Activated CD4-positive, CD25-positive, alpha-beta regulatory T cell treated with anti-CD3 and anti-CD28 coated beads, Interleukin-2, amount 50 U/mL, for 16 hours (primary cell): ENCODE measurements at places on chromosomes 4 and X.

DNA sequence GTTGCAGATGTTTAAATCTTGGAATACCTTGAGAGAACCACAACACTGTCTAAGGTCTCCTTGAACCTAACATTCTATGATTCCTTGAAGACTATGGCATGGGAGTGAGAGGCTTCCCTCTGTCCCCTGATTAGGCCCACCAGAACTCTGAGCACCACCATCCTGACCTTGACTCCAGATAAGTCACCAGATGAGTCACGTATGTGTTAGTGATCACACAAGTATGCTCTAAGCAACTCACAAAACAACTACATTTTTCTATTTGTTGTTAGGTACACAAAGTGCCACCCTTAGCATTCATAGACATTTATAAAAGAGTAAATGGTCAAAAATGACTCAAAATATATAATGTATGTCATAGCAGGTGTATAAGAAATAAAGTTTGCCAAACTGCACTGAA lies 252.9 kb upstream of the CXXC4 start:
- DNase-seq: no peak

- DNase-seq: no peak
These were observed 3.3 kb upstream of the SH2D1A start for GRCh38 chrX:124343016-124343415.

- DNase-seq: no peak
These were observed 70.1 kb upstream of the TECRL start for GRCh38 chr4:64479338-64479737.

DNA sequence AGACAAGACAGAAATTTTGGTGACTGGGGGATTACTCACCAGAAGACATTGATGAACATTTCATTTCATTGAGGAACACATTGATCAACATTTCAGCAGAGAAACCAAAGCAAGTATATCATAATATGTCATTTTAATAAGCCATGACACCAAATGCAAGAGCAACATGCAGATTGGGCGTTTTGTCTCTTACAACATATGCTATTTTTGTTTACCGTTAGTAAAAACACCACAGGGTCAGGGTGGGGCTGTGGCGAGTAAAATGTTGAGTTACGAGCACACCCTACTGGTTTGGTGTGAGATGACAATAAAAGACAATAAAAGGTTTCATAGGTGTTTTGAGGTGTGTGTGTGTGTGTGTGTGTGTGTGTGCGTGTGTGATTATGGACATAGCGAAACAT lies 294.5 kb downstream of the PDGFC start:
- no peak for DNase-seq

DNA sequence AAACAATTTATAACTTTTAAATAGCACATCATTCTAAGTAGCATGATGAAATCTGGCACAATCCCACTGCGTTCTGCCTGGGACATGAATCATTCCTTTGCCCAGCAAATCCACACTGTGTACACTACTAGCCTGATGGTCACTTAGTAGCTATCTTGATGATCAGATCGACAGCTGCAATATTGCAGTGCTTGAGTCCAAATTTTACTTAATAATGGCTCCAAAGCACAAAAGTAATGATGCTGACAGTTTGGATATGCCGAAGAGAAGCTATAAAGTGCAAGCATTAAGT lies 86.6 kb upstream of the NPNT start:
- no peak for DNase-seq

GRCh38 chr4:3480528-3481112 lies 17.5 kb downstream of the DOK7 start:
- peak; percentile 31 for DNase-seq

DNA sequence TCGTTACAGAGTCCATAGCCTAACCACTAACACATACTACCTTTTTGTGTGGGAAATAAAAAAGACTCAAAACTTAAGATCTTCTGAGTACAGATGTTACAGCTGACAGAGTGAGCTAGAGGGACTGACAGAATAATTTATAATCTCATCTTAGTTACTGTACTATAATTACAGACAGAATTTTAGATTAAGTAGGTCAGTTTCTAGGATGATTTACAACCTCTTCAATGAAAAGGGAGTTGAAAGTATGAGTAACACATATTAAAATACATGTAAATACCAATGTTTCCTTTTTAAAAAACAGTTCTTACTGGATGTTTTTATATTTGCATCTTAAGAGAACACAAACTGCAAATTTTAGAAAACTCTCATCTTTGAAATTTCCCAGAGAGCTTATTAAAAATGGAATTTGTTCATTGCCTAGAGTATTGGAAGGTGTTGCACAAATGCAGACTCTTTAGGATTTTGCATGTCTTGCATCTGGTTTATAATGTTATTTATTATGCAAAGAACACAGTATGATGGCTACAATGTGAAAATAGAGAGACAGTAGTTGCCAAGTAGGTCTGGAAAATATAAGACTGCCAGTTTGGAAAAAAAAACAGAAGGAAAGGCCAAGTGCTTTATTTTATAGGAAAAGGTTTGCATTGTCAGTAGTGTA lies 24.2 kb upstream of the CCNG2 start:
- DNase-seq: no peak

DNA sequence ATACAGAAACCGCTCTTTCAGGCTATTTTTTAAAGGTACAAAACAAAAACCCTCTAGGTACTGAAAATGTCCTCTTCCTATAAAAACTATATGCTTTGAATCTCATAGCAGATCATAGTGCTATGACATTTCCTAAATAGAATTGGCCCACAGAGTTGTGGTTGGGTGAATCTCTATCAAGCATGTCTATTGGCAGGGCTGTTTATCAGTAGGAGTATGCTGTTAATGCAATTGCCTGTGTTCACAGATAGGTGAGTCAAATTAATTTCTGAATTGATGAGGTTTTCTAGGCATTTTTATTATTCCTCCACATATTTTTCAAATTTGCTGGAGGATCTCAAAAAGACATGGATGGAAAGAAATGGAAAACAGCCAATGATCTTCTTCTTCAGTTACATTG lies 73.9 kb downstream of the QRFPR start:
- DNase-seq: no peak

GRCh38 chrX:154541896-154542722 lies 4.5 kb downstream of the G6PD start:
- peak; percentile 11 for DNase-seq

GRCh38 chr4:67201334-67201733 lies 344.0 kb downstream of the CENPC start:
- no peak for DNase-seq

GRCh38 chrX:101191217-101191750 lies 28.3 kb upstream of the DRP2 start:
- DNase-seq: no peak
